ENCODE measurements at places on chromosomes 2 and 18.

GRCh38 chr2:216780843-216781242 lies 79.0 kb downstream of the TNP1 start:
- no peak for DNase-seq

- DNase-seq: no peak
Measured at GRCh38 chr2:15940661-15941480, 521 bp downstream of the MYCN start.

- no peak for DNase-seq
Measured at GRCh38 chr18:63054901-63055584, 264.5 kb downstream of the BCL2 start.

DNA sequence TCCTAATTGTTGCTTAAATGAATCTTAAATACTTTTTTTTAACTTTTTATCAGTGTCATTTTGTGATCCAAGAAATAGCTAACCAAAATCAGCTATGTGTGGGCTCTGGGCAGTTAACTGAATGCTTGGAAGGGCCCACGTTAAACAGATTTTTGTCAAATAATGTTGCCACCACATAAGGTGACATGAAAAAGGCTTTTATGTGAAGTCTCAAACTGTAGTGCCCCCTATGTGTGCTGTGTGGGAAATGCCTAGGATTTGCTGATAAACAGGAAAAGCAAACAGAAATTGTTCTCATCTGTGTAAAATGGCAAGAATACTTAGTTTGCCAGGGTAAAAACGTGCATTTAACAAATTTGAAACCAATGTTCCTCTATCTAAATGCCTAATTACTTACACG lies 242.2 kb downstream of the ZNF516 start:
- DNase-seq: no peak

DNA sequence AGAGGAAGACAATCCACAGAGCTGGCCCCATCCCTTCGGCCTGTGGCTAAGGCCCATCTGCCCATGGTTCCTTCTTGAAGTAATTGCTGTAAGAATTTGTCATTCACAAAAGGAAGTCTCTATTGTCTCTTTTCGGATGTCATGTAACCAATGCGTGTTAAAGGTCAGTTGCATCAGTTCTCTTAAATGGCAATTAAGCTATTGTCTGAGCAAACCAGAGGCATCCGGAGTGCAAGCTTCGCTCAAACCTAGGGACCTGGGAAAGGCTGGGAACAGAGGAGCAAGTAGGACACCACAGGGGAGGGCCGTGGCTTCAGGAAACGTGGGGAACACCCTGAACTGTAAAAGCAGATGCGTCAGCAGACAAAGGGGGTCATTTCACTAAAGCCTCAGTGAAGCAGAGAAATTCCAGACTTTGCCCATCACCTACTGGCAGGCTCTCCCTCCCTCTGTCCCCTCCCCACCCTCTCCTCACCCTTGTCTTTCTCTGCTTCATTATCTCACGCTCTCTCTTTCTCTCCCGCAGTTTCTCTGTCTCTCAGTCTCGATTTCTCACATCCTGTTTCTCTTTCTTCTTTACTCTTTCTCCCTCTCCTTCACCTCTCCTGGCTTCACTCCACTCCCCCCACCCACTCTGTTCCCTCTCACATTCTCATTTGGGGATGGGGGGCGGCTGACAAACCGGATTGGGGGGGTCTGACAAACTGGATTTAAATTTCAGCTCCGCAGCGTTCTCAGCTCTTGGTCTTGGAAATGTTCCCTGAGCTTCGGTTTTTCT lies 204.6 kb upstream of the TNP1 start:
- no peak for DNase-seq

GRCh38 chr2:205169012-205169411 lies 513.3 kb upstream of the NRP2 start:
- no peak for DNase-seq

DNA sequence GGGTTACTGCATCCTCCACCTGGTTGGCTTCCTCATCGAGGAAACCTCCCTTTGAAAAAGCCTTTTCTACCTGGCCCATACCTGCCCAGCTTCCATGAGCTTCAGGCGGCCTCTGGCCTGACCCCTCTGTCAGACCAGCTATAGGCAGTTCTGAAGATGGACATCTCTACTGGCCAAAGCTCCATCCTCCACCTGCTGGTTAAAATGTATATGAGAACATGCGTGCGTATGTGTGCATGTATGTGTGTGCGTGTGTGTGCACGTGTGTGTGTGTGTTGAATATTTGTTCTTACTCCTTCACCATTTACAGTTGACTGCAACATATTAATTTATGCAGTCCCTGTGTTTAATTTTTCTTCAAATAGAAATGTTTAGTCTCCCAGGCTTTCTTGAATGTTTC lies 642.4 kb upstream of the RAB6C start:
- no peak for DNase-seq

GRCh38 chr2:21372654-21373053 lies 248.9 kb downstream of the TDRD15 start:
- DNase-seq: no peak

GRCh38 chr2:191713837-191714236 lies 35.9 kb downstream of the NABP1 start:
- no peak for DNase-seq

DNA sequence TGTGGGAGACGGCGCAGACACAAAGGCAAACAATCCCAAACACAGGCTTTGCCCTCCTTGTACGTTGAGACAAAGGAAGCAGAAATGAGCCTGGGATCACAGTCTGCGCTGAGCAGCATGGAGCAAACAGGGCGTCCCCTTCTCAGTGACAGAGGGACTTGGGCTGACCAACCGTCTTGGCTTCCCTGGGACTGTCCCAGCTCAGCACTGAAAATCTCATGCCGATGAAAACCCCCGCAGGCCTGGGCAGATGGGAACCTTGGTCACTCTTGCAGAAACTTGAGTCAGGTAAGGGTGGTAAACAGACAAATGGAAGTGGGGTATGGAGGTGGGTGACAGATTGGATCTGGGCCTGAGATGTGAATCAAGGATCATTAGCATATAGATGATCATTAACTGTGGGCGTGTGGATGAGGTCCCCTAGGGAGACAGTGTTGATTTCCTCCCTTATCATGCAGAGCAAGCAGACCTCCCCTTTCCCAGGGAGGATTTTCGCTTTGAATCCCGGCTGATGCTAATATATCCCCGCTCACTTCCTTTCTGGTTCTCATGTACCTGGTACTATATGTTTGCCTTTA lies 19.1 kb upstream of the SH3BP4 start:
- DNase-seq: no peak

GRCh38 chr2:179455824-179456223 lies 191.2 kb upstream of the SESTD1 start:
- DNase-seq: no peak

- DNase-seq: no peak
Measured at GRCh38 chr2:112821682-112822081, 14.9 kb downstream of the IL1B start.

- no peak for DNase-seq
Measured at GRCh38 chr2:237184192-237184918, 98.7 kb downstream of the COPS8 start.

DNA sequence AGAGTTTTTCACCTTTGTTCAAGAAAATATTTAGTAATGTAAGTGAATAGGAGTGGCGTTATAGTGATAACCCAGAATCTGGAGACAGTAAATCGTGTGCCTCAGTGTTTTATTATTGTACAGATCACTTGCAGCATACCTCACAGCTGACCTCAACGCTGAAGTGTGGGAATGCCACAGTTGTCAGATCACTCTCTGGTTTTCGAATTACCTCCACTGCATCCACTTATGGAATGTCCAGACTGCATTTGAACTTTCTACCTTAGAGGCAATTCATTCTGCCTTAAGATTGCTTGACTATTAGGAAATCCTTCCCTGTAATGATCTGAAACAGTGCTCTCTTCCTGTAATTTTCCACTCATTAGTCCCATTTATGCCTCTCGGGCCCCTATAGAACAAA lies 164.5 kb upstream of the ALPP start:
- DNase-seq: no peak

GRCh38 chr2:105397025-105397722 lies 1.7 kb downstream of the FHL2 start:
- DNase-seq: no peak

- DNase-seq: no peak
Measured at GRCh38 chr18:62738639-62739038, 23.3 kb downstream of the PHLPP1 start.

GRCh38 chr18:48402953-48403352 lies 6.2 kb downstream of the ZBTB7C start:
- DNase-seq: no peak

GRCh38 chr18:59052965-59053820 lies 86.5 kb upstream of the SEC11C start:
- peak; percentile 81 for DNase-seq
